Cortex of kidney (tissue), 1 donor: ENCODE measurements at places on chromosomes 11 and 22.

DNA sequence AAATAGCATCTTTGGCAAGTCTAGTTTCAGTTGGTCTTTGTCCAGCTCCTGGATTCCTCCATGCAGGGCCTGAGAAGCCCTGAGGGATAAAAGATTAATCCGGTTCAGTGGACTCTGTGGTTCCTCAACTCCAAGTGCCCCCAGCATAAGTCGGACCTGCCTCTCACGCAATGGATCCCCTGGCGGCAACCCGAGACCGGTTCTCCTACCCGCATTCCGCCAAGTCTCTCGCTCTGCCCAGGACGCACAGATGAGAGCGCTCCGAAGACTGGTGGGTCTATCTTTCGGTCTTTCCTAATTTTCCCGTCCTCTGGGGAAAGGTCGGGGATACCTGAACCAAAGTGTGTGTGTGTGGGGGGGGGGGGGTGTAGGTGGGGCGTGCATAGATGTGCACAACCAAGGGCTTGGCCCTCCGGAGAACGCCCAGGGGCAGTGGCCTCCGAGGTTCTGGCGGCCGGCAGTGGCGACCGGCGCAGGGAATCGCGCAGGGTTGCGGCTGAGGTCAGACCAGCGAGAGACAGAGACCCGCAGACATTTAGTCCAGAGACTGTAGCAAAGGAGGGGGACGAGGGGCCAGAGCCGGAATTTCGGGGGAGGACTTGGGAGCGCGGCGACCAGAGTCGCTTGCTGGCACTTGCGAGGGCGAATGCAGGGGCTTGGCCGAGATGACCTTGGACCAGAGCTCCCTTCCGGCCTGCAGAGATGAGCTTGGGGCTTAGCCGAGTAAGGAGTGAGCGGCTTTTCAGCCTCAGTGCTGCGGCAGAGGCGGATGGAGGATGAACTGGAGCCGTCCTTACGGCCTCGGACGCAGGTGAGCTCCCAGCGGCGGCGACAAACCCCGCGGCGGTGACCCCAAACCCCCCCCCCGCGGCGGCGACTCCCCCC is 712 bp upstream of the SLC2A11 start:
- no peak for DNase-seq

- DNase-seq, result no peak
These were observed 10.6 kb downstream of the STT3A start for GRCh38 chr11:125603207-125603606.

GRCh38 chr11:93733474-93733873 is 7.8 kb downstream of the TAF1D start:
- DNase-seq, result no peak

- no peak for DNase-seq
These were observed 204.4 kb downstream of the FAM76B start for GRCh38 chr11:95585069-95585751.

GRCh38 chr11:118281284-118281683 is 17.2 kb upstream of the MPZL2 start:
- DNase-seq, result no peak

DNA sequence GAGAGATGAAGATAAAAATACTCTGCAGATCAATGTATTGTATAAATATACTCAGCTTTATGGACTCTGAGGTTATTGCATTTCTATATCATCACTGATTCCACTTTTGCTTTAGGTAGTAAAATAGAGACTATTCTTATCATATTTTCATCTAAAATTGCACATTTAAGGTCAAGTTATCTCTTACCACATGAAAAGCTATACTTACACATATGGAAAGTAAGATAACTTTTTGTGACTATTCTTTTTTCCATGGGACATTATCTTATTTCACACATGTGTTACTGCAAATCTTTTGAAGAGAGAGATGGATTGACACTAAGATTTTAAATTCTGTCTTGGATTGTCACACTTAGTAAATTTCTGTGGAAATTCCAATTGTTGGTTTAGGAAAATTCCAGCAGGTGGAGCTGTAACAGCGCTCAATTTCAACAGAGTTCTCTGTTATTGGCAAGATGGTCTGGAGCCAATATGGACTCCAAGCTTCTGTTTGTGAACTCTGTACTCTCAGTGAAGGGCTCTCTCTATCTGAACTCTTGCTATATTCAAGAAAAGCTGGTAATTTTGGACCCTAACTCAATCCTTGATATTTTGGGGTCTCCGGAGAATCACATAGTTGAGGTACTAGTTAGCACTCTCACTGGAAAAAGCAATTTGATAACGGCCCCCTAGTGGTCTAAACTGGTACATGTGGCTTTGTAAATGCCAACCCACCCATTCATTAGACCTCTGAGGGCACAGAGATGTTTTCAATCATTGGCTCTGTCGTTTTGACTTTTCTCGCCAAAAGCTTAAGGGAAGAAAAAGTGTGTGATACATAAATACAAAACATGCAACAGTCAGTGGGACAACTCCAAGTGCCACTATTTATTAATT is 429.7 kb downstream of the ETS1 start:
- no peak for DNase-seq

- DNase-seq, result no peak
These were observed 96.2 kb downstream of the PDHX start for GRCh38 chr11:35012467-35013191.

DNA sequence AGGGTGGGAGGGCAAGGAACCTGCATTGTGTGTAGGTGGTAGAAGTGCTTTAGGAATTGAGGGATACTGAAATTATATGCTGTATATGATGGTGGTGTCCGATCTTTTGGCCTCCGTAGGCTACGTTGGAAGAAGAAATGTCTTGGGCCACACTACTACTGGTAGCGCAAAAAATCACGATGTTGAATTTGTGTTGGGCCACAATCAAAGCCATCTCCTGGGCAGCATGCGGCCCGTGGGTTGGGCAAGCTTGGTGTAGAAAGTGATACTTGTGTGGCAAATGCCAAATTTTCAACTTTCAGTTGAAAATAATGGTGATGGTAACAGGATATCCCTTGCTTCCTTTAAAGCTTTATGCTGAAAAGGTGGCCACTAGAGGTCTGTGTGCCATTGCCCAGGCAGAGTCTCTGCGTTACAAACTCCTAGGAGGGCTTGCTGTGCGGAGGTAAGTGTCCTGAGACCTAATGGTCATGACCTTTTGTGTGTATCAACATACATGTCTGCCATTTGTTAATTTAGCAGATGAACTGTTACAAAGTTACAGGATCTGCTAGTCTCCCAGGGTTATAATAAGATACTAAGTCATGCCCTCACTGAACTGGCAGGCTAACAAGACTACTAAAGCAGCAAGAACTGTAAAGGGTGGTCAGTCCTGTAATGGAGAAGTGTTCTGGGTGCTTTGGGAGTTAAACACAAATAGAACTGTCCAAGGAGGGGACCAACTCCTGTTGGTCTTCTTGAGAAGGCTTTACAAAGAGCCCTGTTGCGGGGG is 2.9 kb downstream of the RPS3 start:
- DNase-seq, result no peak

GRCh38 chr11:810040-810567 is 337 bp downstream of the RPLP2 start:
- no peak for DNase-seq

- DNase-seq, result no peak
These were observed 962.9 kb downstream of the BRD1 start for GRCh38 chr22:48864748-48865147.

- no peak for DNase-seq
These were observed 1.1 kb downstream of the TRIM22 start for GRCh38 chr11:5690736-5691135.

DNA sequence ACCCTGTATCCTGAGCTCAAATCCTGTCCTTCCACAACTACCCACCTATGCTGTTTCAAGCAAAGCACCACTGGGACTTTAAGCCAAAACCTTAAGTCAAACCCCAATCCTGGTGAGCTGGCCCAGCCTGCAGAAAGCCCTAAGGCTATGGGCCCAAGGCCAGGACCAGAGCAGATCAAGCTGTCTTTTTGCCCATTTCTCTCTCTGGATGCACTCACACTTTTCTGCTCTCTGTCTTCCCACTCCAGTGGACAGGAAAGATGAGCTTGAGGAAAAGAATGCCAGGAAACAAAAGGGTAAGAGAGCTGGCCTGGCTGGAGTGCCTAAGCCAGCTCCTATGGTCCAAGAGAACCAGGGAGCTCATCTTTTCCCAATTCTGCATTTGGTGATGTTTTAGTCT is 284.3 kb upstream of the ISX start:
- no peak for DNase-seq

DNA sequence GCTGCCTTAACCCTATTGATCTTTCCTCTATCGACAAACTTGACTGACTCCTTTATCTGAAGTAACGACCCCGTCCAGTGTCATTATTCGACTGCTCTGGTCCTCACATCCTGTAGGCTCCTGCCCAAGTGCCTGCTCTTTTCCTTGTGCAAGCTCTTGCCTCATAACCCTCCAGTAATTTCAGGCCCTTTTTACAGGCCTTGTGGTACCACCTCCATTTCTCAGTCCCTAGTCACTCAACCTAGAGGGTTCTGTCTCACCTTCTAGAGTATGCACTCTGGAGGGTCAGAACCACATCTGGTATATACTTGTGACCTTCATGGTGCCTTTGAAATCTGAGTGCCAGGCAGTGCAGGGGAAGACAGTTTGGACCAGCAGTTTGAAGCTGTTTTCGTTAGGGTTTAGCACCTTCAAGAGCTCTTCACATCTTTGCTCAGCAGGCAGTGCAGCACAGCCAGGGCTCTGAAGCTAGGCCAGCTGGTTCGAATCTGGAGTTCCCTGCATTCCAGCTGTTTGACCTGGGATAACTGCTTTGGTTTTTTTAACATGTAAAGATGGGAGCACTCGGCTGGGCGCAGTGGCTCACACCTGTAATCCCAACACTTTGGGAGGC is 11.2 kb downstream of the SNRPD3 start:
- no peak for DNase-seq

GRCh38 chr11:61980783-61981541 is 13.5 kb upstream of the FTH1 start:
- DNase-seq, result no peak

DNA sequence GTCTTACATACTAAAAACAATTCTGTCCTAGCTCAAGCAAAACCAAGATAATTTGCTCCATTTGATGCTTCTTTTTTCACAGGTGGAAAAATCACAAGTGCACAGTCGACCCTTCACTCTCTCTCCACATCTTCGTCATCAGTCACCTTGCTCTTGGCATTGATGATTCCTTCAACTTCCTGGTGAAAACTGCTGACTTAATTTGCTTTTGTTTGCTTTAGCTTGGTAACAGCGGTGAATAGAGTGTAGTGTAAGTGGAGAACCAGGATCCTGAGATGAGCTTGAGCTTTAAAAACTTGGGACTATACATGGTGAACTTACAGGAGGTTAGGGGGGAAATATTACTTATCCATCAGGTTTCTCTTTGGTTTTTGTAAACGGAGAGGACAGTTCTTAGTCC is 331.1 kb upstream of the ARHGAP42 start:
- no peak for DNase-seq

DNA sequence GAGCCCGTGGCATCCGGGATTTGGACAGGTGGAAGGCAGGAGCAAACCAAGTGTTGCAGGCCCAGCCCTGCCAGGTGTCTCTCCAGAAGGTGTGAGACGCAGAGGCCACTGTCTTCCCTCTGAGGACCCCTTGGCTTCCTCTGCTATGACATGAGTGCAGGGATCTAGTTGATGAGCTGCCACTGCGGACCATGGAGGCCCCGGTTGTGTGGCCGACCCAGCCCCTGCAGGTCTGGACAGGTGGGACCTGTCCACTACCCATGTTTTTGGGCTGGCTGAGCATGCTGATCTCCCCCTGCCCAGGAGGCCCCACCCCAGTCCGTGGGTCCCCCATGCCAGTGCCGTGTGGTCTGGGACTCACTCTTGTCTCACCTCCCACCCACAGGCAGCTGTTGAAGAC is 22.9 kb downstream of the PRR5 start:
- no peak for DNase-seq
